ENCODE measurements at places on chromosomes 2 and 18. TPM values are rescaled to one million over a fixed set of nuclear protein-coding genes. Genes with fewer than 3 reads are reported as not detected.

The MYO7B gene
- total RNA-seq = 0.33 TPM

The POTEJ gene
- total RNA-seq = 0.52 TPM

The TEKT4 gene
- total RNA-seq = not detected

The DOK6 gene
- 0.66 TPM for total RNA-seq

The ACVR1 gene
- total RNA-seq = 18.5 TPM

The OXER1 gene
- total RNA-seq = 6.9 TPM

The IL1F10 gene
- total RNA-seq = not detected

The VAMP8 gene
- total RNA-seq = 39.6 TPM

The CLEC4F gene
- 3.3 TPM for total RNA-seq

The SMIM21 gene
- total RNA-seq = not detected

The VWA3B gene
- total RNA-seq = 0.78 TPM

The LBX2 gene
- 7.6 TPM for total RNA-seq

The PRADC1 gene
- total RNA-seq = 11.7 TPM

The SGPP2 gene
- total RNA-seq = 4.0 TPM

The SERPINB4 gene
- not detected for total RNA-seq

The GALNT1 gene
- 37.2 TPM for total RNA-seq

The THUMPD2 gene
- 7.0 TPM for total RNA-seq

The BOLA3 gene
- total RNA-seq = 41.5 TPM

The CCL20 gene
- not detected for total RNA-seq

The PTPRM gene
- 38.2 TPM for total RNA-seq

The IL36RN gene
- not detected for total RNA-seq

The COL4A3 gene
- total RNA-seq = 1.6 TPM

The ADNP2 gene
- 9.2 TPM for total RNA-seq

The CNNM4 gene
- total RNA-seq = 4.3 TPM

The PRR30 gene
- total RNA-seq = not detected

The RAB17 gene
- total RNA-seq = 38.9 TPM

The ALK gene
- total RNA-seq = under 0.01 TPM

The REG3G gene
- total RNA-seq = 171 TPM

The AQP12B gene
- total RNA-seq = 392 TPM

The DCAF17 gene
- 8.2 TPM for total RNA-seq

The MERTK gene
- total RNA-seq = 7.9 TPM

The CDC42EP3 gene
- 5.3 TPM for total RNA-seq

The SDC1 gene
- 53.2 TPM for total RNA-seq

The GKN2 gene
- not detected for total RNA-seq

The SLC4A5 gene
- total RNA-seq = 8.3 TPM

The SLC66A2 gene
- total RNA-seq = 30.4 TPM

The ICOS gene
- not detected for total RNA-seq

The SLC9A4 gene
- total RNA-seq = not detected

The OR6B2 gene
- not detected for total RNA-seq

The TLX2 gene
- not detected for total RNA-seq

The EML6 gene
- 2.6 TPM for total RNA-seq

The TPO gene
- 1.0 TPM for total RNA-seq

The TMEM18 gene
- 10.9 TPM for total RNA-seq

The COPS9 gene
- 184 TPM for total RNA-seq

The GALNT3 gene
- total RNA-seq = 64.9 TPM

The INHA gene
- 1.6 TPM for total RNA-seq

The SH3RF3 gene
- 5.6 TPM for total RNA-seq

The KYNU gene
- total RNA-seq = 0.78 TPM

The DYSF gene
- total RNA-seq = 3.1 TPM

The PROKR1 gene
- not detected for total RNA-seq

The CRYGD gene
- not detected for total RNA-seq

The KIF1A gene
- 51.9 TPM for total RNA-seq

The HOXD11 gene
- total RNA-seq = not detected

The RUFY4 gene
- total RNA-seq = not detected

The LCT gene
- total RNA-seq = not detected

The POTEC gene
- total RNA-seq = not detected

The STAT4 gene
- 0.52 TPM for total RNA-seq

The CABYR gene
- total RNA-seq = 0.52 TPM

The GALR1 gene
- total RNA-seq = under 0.01 TPM

All from body of pancreas (tissue), 4 donors.